CD4-positive, alpha-beta memory T cell (primary cell): ENCODE measurements at places on chromosomes 4 and X. TPM values are rescaled to one million over a fixed set of nuclear protein-coding genes. Genes with fewer than 3 reads are reported as not detected.

- H3K36me3 ChIP-seq, result no peaks in the 10 kb centered on the region
- no peaks in the 10 kb centered on the region for H3K4me1 ChIP-seq
- no peaks in the 10 kb centered on the region for H3K27me3 ChIP-seq
- H3K27ac ChIP-seq, result no peak overlapping the region
- DNase-seq, result no peak
Observed at GRCh38 chr4:113145147-113145518, 95.7 kb downstream of the ANK2 start.

GRCh38 chrX:19866626-19867410, 20.6 kb downstream of the SH3KBP1 start:
- H3K36me3 ChIP-seq, result no peaks in the 10 kb centered on the region
- H3K27ac ChIP-seq, result no peak overlapping the region
- no peaks in the 10 kb centered on the region for H3K27me3 ChIP-seq
- no peak for DNase-seq

- DNase-seq, result no peak
- H3K27me3 ChIP-seq, result no peaks in the 10 kb centered on the region
- H3K27ac ChIP-seq, result no peak overlapping the region
- H3K36me3 ChIP-seq, result no peaks in the 10 kb centered on the region
- H3K4me3 ChIP-seq, result no peak overlapping the region
- no peaks in the 10 kb centered on the region for H3K4me1 ChIP-seq
Observed at GRCh38 chr4:84939113-84939512, 27.4 kb downstream of the WDFY3 start.

GRCh38 chr4:108361886-108362285, 193.2 kb upstream of the LEF1 start:
- H3K4me3 ChIP-seq, result no peak overlapping the region
- H3K27me3 ChIP-seq, result no peaks in the 10 kb centered on the region
- no peak overlapping the region for H3K27ac ChIP-seq

DNA sequence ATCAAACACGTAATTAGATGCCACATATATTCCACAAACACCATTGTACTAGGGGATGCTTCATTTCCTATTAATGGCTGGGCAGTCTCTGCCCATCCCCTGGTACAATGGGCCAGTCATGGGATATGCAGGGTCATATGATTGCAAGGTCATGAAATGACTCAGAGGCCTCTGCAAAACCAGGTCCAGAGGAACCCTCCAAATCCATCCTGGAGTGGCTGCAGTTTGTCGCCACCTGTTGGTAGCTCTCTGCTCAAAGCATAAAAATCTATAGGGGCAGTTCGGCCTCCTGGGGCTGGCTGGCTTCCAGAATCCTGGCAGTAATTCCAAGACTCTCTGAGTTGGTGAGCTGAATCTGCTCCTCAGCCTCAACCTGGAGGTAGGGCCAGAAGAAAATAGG, 22.9 kb upstream of the PUDP start:
- no peaks in the 10 kb centered on the region for H3K27me3 ChIP-seq
- no peak overlapping the region for H3K27ac ChIP-seq
- H3K36me3 ChIP-seq, result no peaks in the 10 kb centered on the region
- H3K4me3 ChIP-seq, result no peak overlapping the region
- H3K4me1 ChIP-seq, result no peaks in the 10 kb centered on the region

- H3K4me3 ChIP-seq, result no peak overlapping the region
- H3K27me3 ChIP-seq, result peaks cover 17% of the 10 kb centered on the region
- no peak overlapping the region for H3K27ac ChIP-seq
- DNase-seq, result no peak
- H3K36me3 ChIP-seq, result no peaks in the 10 kb centered on the region
Observed at GRCh38 chr4:183797445-183798300, 107.4 kb upstream of the STOX2 start.

- no peak overlapping the region for H3K27ac ChIP-seq
- no peaks in the 10 kb centered on the region for H3K27me3 ChIP-seq
- H3K4me1 ChIP-seq, result no peaks in the 10 kb centered on the region
- no peak for DNase-seq
- no peaks in the 10 kb centered on the region for H3K36me3 ChIP-seq
Observed at GRCh38 chr4:155338196-155338595, 38.6 kb downstream of the MAP9 start.

DNA sequence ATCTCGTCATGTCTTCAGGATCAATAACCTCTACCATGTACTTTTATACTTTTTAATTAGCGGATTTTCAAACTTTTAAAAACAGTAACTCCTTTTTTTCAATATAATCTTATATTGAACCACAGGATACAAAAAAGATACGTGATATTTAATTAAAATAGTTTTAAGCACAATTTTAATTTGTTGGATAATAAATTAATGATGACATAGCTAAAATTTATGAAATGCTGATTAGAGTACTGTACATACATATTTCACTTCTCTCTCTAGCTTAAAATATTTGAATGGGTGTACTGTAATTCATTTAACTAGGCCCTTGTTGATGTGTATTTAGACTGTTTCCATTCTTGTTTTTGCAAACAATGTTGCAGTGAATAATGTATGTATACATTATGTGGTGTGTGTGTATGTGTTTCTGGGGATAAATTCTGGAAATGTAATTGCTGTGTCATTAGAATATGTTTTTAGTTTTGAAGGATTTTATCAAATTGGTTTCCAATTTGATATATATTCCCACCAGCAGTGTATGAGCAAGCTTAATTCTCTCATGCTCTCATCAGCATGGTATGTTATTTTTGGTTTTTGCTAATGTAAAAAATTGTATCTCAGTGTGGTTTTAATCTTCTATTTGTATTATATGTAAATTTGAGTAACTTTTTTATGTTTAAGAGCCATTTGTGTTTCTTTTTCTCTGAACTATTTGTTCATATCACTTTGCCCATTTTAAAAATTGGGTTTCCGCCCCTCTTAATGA, 66.4 kb downstream of the CDKL5 start:
- DNase-seq, result no peak
- H3K27me3 ChIP-seq, result no peaks in the 10 kb centered on the region
- no peaks in the 10 kb centered on the region for H3K36me3 ChIP-seq
- H3K27ac ChIP-seq, result no peak overlapping the region
- no peaks in the 10 kb centered on the region for H3K4me1 ChIP-seq

GRCh38 chr4:166073783-166074182, 200.7 kb downstream of the TLL1 start:
- H3K36me3 ChIP-seq, result no peaks in the 10 kb centered on the region
- H3K27me3 ChIP-seq, result no peaks in the 10 kb centered on the region
- no peak for DNase-seq
- H3K4me1 ChIP-seq, result no peaks in the 10 kb centered on the region
- H3K4me3 ChIP-seq, result no peak overlapping the region

GRCh38 chr4:8709729-8710360, 117.3 kb downstream of the CPZ start:
- no peak overlapping the region for H3K27ac ChIP-seq
- no peaks in the 10 kb centered on the region for H3K36me3 ChIP-seq
- no peak overlapping the region for H3K4me3 ChIP-seq
- no peaks in the 10 kb centered on the region for H3K27me3 ChIP-seq
- DNase-seq, result no peak

DNA sequence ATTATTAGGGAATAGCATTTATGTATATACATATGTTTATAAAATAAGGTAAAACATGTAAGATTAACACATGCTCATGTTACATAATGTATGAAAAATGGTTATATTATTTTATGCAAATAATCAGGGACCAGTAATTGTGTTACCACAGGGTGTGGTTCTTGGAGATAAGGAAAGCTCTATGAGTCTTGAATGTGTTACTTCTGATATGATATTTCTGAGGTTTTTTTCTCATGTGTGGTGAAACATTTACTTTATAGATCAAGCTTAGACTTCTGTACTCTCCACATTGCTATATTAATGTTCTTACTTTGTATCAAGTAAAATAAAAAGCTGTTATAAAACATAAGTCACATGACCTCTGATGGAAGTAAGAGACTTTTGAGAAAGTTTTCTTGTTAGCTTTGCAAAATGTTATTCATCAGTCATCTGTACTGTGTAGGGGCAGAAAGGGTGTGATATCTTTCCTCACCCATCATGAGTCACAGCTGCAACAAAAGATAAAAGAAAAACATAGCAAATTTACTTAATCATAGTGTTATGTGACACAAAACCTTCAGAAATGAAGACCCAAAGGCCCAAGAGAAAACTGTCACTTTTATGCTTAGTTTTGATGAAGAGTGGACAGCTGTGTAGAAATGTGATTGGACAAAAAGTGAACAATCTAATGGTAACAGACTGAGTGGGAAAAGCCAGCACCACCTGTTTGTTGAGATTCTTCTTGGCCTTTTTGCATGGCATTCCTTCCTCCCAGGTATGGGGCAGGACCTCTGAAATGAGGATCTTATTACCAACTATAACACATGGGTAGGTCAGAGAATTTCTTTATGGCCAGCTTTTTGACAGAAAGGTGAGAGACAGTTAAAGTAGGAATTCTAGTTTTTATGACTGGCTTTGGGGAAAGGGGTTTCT, 632.3 kb downstream of the PDHA2 start:
- H3K4me1 ChIP-seq, result no peaks in the 10 kb centered on the region
- DNase-seq, result no peak
- no peaks in the 10 kb centered on the region for H3K36me3 ChIP-seq
- no peaks in the 10 kb centered on the region for H3K27me3 ChIP-seq
- H3K4me3 ChIP-seq, result no peak overlapping the region

GRCh38 chr4:76620723-76621468, 185.9 kb downstream of the SHROOM3 start:
- no peak overlapping the region for H3K4me3 ChIP-seq
- H3K27me3 ChIP-seq, result no peaks in the 10 kb centered on the region
- no peaks in the 10 kb centered on the region for H3K36me3 ChIP-seq
- H3K4me1 ChIP-seq, result no peaks in the 10 kb centered on the region

DNA sequence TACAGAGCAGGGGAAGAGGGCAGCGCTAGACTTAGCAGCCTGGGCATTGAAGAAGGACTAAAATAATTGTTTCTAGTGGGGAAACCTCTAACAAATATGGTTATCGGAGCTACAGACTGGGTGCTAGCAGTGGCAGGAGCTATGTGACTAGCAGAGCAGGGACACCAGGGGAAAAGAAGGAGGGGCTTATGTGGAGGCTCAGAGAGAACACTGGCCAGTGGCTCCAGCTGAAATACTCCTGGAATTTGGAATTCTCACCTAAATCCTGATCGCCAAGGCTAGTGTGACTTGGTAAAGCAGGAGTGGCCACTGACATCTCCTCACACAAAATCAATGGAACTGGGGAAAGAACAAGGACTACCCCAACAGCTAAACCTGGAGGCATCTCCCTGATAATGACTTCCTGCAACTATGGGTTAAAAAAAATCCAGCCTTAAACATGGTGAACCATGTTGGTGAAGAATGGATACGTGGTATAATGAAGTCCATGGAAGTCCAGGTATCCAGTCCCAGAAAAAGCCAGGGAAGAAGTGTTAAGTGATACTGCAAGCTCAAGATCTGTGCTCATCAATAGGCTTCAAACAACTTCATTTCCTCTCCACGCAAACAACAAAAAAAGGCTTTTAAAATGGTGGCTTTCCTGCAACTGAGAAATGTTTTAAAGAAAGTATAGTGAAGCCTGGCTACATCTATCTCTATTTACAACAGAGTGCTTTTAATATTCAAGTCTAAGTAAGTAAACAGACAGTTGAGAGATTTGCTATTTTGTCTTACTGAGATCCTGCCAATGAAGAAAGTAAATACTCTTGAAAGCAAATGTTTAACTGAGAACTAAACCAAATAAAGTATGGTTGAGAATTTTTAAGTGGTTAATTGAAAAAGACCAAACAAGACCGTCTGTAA, 1.8 kb downstream of the TAPT1 start:
- H3K36me3 ChIP-seq, result no peaks in the 10 kb centered on the region
- no peaks in the 10 kb centered on the region for H3K27me3 ChIP-seq
- H3K27ac ChIP-seq, result peak overlapping the region; percentile 53
- DNase-seq, result no peak

GRCh38 chrX:4663085-4663484, 949.6 kb upstream of the PRKX start:
- H3K27ac ChIP-seq, result no peak overlapping the region
- H3K4me3 ChIP-seq, result no peak overlapping the region
- no peak for DNase-seq
- H3K36me3 ChIP-seq, result no peaks in the 10 kb centered on the region
- no peaks in the 10 kb centered on the region for H3K4me1 ChIP-seq

- H3K27ac ChIP-seq, result no peak overlapping the region
- no peak overlapping the region for H3K4me3 ChIP-seq
- H3K4me1 ChIP-seq, result no peaks in the 10 kb centered on the region
- no peaks in the 10 kb centered on the region for H3K36me3 ChIP-seq
Observed at GRCh38 chr4:188452097-188452496, 312.9 kb downstream of the TRIML1 start.

GRCh38 chr4:19074036-19074435, 1052.5 kb upstream of the LCORL start:
- H3K27ac ChIP-seq, result no peak overlapping the region
- no peaks in the 10 kb centered on the region for H3K36me3 ChIP-seq
- no peak overlapping the region for H3K4me3 ChIP-seq
- no peak for DNase-seq
- H3K4me1 ChIP-seq, result no peaks in the 10 kb centered on the region
- H3K27me3 ChIP-seq, result no peaks in the 10 kb centered on the region

- H3K36me3 ChIP-seq, result no peaks in the 10 kb centered on the region
- DNase-seq, result no peak
- no peaks in the 10 kb centered on the region for H3K4me1 ChIP-seq
- no peaks in the 10 kb centered on the region for H3K27me3 ChIP-seq
- H3K27ac ChIP-seq, result no peak overlapping the region
- H3K4me3 ChIP-seq, result no peak overlapping the region
Observed at GRCh38 chr4:57580710-57581599, 470.8 kb upstream of the IGFBP7 start.

GRCh38 chr4:41427306-41427882, 110.6 kb upstream of the LIMCH1 start:
- H3K4me1 ChIP-seq, result no peaks in the 10 kb centered on the region
- H3K4me3 ChIP-seq, result no peak overlapping the region
- H3K36me3 ChIP-seq, result no peaks in the 10 kb centered on the region
- DNase-seq, result no peak
- H3K27me3 ChIP-seq, result no peaks in the 10 kb centered on the region

DNA sequence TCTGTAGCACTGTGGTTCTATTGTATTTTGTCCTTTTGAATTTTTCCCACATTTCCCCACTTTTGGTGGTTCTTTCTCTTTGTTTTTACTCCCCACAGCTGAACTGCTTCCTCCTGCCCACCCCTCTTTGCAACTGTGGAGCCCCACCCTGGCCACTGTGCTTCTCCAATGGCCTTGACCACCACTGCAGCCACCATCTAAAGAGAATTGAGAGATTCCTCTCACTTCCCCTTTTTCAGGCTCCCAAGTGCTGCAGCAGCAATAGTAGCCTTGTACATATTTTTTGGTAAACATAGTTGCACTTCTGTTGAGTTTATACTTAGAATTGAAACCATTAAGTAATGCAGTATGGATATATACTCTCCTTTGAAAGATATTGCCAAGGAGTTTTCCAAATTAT, 51.3 kb upstream of the FRMPD3 start:
- no peaks in the 10 kb centered on the region for H3K4me1 ChIP-seq
- no peak overlapping the region for H3K4me3 ChIP-seq
- H3K27me3 ChIP-seq, result no peaks in the 10 kb centered on the region
- no peak overlapping the region for H3K27ac ChIP-seq

PGRMC1 gene
- total RNA-seq, result 17.2 TPM

NR0B1 gene
- not detected for total RNA-seq

PCSK1N gene
- 6.4 TPM for total RNA-seq

TMEM255A gene
- 0.76 TPM for total RNA-seq

CCKAR gene
- total RNA-seq, result not detected

NEUROG2 gene
- total RNA-seq, result not detected

AMTN gene
- not detected for total RNA-seq
